ENCODE measurements at places on chromosomes 2 and 18. TPM values are rescaled to one million over a fixed set of nuclear protein-coding genes. Genes with fewer than 3 reads are reported as not detected.

The RGPD6 gene
- 39.4 TPM for total RNA-seq

The HOXD8 gene
- not detected for total RNA-seq

The NMUR1 gene
- not detected for total RNA-seq

The SH3RF3 gene
- 1.1 TPM for total RNA-seq

The FBXO15 gene
- 0.29 TPM for total RNA-seq

The CD207 gene
- total RNA-seq = 0.16 TPM

DNA sequence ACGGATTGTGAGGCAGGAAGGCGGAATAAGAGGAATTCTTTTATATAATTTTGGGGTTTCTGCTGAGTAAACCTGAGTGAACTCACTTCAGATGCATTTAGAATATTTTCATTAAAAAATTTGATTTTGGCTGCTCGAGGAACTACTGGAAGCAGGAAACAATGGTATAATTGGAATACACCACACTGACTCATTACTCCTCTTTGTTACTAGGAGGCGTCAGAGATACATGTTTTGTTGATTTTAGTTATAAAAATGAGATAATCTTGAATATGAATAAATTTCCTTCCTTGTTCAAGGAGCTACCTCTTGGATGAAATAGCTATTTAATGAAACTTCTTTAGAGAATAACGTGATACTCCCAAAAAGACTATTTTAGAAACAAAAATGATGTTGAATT, 97.4 kb downstream of the ANKRD36 start:
- no peak for DNase-seq

- no peak for DNase-seq
These were observed 997.0 kb upstream of the ACVR2A start for GRCh38 chr2:146847846-146848245.

DNA sequence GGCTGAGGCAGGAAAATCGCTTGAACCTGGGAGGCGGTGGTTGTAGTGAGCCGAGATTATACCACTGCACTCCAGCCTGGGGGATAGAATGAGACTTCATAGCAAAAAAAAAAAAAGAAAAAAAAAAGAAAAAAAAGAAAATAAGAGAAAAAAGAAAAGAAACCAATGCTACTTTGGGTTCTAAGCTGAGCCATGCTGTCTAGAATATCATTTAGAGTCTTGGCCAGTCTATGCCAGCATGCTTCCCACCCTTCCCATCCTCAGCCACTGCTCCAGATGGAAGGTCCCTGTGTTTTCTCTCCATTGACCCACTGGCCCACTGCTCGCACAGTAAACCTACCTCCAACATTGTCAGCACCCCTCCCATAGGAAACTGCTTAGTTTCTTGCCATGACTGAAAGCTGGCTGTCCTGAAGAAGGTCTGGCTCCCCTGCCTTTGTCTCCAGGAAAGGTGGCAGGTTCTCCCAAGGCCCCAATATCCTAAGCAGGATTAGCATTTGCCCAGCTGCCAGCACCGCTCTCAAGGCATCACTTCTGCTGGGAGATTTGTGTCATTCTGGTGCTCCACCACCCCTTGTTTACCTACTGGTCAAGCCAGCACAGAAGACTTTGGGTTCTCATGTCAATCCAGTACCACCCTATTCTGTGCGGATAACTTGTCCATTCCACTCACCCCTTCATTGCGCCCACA, 47.3 kb upstream of the PAPOLG start:
- no peak for DNase-seq

GRCh38 chr18:48832938-48833700, 117.6 kb downstream of the SMAD7 start:
- no peak for DNase-seq

GRCh38 chr2:223993634-223994232, 36.5 kb downstream of the MRPL44 start:
- peak; percentile 73 for DNase-seq

GRCh38 chr18:66235206-66235605, 368.7 kb downstream of the CDH19 start:
- no peak for DNase-seq

DNA sequence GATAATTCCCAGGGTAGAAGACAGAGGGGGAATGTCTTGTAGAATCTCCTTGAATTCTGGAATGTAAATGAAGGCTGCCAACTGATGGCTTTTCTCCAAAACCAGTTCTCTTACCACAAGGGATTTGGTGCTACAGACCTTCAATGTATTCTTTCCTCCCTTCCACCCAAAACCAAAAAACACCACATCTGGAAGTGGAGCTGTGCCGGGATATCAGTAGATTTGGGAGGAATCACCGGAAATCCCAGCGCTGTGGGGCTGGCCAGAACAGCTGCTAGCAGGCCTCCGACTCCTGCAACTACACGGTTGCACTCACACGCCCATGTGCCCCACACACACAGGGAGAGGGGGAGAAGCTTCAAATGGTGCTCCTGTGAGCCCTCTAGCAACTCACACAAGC, 45.7 kb downstream of the RPL31 start:
- DNase-seq = no peak

GRCh38 chr2:134917888-134918525, 615 bp upstream of the CCNT2 start:
- no peak for DNase-seq
